ENCODE measurements at places on chromosomes 2 and 18.

GRCh38 chr2:172462373-172462848, 35.0 kb downstream of the ITGA6 start:
- H3K4me3 ChIP-seq = no peak overlapping the region
- no peak for DNase-seq
- peaks cover 15% of the 10 kb centered on the region for H3K36me3 ChIP-seq
- H3K27ac ChIP-seq = no peak overlapping the region

DNA sequence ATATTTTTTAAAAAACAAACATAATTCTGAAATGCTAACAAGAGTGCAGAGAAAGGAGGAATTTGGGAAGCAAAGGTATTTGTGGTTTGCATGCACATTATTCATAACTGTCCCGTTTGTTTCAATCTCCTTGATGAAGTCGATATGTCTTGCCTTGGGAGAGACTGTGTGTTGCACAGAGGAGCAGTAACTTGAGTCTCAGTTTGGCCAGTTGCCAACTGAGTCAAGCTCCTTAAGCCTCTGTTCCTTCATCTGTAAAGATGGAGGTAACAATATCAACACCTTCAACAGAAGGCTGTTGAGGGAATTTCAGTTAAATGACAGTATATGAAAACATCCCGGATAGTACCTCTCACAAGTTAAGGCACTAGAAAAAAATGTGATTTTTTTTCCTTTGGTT, 226.2 kb downstream of the ASXL3 start:
- no peaks in the 10 kb centered on the region for H3K4me1 ChIP-seq
- no peaks in the 10 kb centered on the region for H3K36me3 ChIP-seq
- H3K4me3 ChIP-seq = no peak overlapping the region
- no peak overlapping the region for H3K27ac ChIP-seq

DNA sequence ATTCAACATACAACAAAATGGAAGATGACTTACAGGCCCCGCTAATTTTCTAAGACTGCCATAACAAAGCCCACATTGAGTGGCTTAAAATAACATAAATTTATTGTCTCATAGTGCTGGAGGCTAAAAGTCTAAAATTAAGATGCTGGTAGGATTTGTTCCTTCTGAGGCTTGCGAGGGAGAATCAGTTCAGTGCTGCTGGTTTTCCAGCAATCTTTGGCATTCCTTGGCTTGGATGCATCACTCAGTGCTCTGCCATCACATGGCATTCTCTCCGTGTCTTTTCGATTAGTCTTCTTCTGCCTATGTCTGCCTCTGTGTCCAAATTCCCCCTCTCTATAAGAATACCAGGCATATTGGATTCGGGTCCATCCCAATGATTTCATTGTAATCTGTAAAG, 959.3 kb upstream of the TMEFF2 start:
- no peak overlapping the region for H3K4me3 ChIP-seq
- no peak overlapping the region for H3K27ac ChIP-seq
- no peaks in the 10 kb centered on the region for H3K36me3 ChIP-seq
- peaks cover 21% of the 10 kb centered on the region for H3K4me1 ChIP-seq
- H3K27me3 ChIP-seq = no peaks in the 10 kb centered on the region

- H3K4me1 ChIP-seq = peaks cover 5% of the 10 kb centered on the region
- H3K4me3 ChIP-seq = no peak overlapping the region
- H3K27me3 ChIP-seq = no peaks in the 10 kb centered on the region
- H3K36me3 ChIP-seq = no peaks in the 10 kb centered on the region
- DNase-seq = no peak
- no peak overlapping the region for H3K27ac ChIP-seq
These were observed 235.6 kb downstream of the NUP35 start for GRCh38 chr2:183359867-183360266.

- H3K27ac ChIP-seq = no peak overlapping the region
- H3K36me3 ChIP-seq = peaks cover 12% of the 10 kb centered on the region
- no peak overlapping the region for H3K4me3 ChIP-seq
- no peak for DNase-seq
- H3K27me3 ChIP-seq = no peaks in the 10 kb centered on the region
These were observed 276.8 kb upstream of the EPAS1 start for GRCh38 chr2:46020416-46020815.

GRCh38 chr2:8246137-8246536, 435.7 kb upstream of the ID2 start:
- H3K27me3 ChIP-seq = peaks cover 3% of the 10 kb centered on the region
- H3K36me3 ChIP-seq = peaks cover 42% of the 10 kb centered on the region
- peaks cover 3% of the 10 kb centered on the region for H3K4me1 ChIP-seq
- H3K27ac ChIP-seq = no peak overlapping the region
- DNase-seq = no peak
- H3K4me3 ChIP-seq = no peak overlapping the region

DNA sequence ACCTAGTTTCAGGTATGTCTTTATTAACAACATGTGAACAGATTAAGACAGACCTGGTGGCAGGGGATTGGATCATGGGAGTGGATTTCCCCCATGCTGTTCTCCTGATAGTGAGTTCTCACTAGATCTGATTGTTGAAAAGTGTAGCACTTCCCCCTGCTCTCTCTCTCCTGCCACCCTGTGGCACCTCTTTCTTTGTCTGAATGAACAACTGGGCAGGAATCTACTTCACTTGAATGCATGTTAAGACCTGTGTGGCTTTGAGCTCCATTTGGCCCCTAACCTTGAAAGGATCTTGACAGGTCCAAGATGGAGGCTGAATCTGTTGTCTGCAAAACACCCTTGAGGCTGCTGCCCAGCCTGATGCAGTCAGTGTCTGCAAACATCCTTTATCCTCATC, 194.4 kb downstream of the RNF144A start:
- peaks cover 5% of the 10 kb centered on the region for H3K36me3 ChIP-seq
- DNase-seq = no peak
- H3K27me3 ChIP-seq = no peaks in the 10 kb centered on the region
- H3K27ac ChIP-seq = 0 out of 2 replicates have a peak overlapping the region, but pooled peaks have one; percentile 16

GRCh38 chr2:96241900-96242611, 23.7 kb downstream of the TMEM127 start:
- H3K27ac ChIP-seq = no peak overlapping the region
- no peak overlapping the region for H3K4me3 ChIP-seq
- H3K27me3 ChIP-seq = no peaks in the 10 kb centered on the region
- H3K4me1 ChIP-seq = peaks cover 8% of the 10 kb centered on the region
- no peaks in the 10 kb centered on the region for H3K36me3 ChIP-seq
- no peak for DNase-seq

DNA sequence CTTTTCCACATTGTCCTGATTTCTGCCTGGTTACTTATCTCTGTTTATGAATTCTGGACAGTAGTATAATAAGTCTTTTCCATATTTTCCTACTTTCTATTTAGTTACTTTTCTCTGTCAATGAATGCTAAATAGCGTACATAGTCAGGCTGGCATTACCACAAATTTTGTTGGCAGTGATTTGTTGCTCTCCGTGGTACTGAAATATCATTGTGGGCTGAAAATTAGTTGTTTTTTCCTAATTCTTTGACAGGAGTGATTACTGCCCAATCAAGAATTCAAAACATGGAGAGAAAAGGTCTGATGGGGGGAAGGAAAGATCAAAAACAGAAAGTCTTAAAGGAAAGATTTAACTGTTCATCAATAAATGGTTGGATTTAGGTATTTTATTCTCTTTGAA, 7.7 kb upstream of the GALNT13 start:
- no peaks in the 10 kb centered on the region for H3K36me3 ChIP-seq
- H3K27ac ChIP-seq = no peak overlapping the region
- DNase-seq = no peak

GRCh38 chr2:150133623-150134022, 353.8 kb downstream of the RND3 start:
- DNase-seq = no peak
- peaks cover 3% of the 10 kb centered on the region for H3K36me3 ChIP-seq
- no peaks in the 10 kb centered on the region for H3K27me3 ChIP-seq
- peaks cover 8% of the 10 kb centered on the region for H3K4me1 ChIP-seq

GRCh38 chr2:231611273-231612108, 18.8 kb downstream of the TEX44 start:
- H3K27ac ChIP-seq = peak overlapping the region; percentile 83
- peak; percentile 63 for DNase-seq
- no peak overlapping the region for H3K4me3 ChIP-seq
- peaks cover 49% of the 10 kb centered on the region for H3K4me1 ChIP-seq
- H3K27me3 ChIP-seq = peaks cover 2% of the 10 kb centered on the region
- H3K36me3 ChIP-seq = no peaks in the 10 kb centered on the region

- H3K27ac ChIP-seq = no peak overlapping the region
- H3K4me3 ChIP-seq = no peak overlapping the region
- DNase-seq = no peak
- peaks cover 8% of the 10 kb centered on the region for H3K36me3 ChIP-seq
- H3K4me1 ChIP-seq = peaks cover 39% of the 10 kb centered on the region
- H3K27me3 ChIP-seq = no peaks in the 10 kb centered on the region
These were observed 67.9 kb downstream of the DGKD start for GRCh38 chr2:233422050-233422639.

DNA sequence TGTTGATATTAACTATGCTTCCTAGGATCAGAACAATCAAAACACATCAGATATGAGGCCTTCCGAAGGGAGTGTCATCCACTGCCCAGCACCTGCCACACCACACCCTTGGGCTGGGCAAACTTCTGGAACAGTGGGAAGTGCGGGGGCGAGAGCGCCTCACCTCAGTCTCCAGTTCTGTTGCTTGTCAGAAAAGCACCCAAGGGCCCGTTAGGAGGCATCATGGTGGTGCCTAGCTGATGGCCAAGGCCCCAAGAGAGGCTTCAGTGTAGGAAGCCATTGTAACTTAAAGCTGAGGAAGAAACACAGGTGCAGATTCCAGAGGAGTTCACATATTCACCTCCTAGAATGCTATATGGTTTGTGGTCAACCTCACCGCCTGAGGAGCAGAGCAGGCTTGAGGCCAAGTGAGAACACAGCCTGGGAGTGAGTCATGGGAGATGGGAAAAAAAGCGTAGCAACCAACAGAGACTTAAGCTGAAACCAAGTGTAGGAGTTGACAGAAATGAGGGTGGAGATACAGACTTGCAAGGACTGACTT, 85.1 kb upstream of the ATL2 start:
- no peak for DNase-seq
- H3K4me1 ChIP-seq = peaks cover 4% of the 10 kb centered on the region
- no peak overlapping the region for H3K4me3 ChIP-seq
- no peaks in the 10 kb centered on the region for H3K27me3 ChIP-seq
- H3K27ac ChIP-seq = no peak overlapping the region

DNA sequence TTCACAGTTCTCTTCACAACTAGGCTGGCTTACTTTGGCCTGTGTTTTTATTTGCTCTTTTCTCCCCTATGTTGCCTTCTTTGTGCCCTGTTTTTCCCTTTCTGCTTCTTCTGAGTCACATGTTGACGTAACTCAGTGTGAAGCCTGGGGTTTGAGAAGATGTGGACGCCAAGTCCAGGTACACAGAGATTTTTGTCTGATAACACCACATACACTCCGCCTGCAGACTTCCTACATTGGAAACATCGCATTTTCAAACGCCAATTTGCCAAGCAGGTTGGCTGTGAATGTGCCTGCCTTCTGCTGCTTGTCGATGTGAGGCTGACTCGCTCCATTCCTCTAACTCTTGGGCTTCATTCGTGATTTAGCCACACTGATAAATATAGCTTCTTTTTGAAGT, 62.6 kb upstream of the FN1 start:
- no peak overlapping the region for H3K4me3 ChIP-seq
- no peaks in the 10 kb centered on the region for H3K27me3 ChIP-seq
- H3K27ac ChIP-seq = no peak overlapping the region
- 0 out of 2 replicates have a peak, but pooled peaks cover 2% of the 10 kb centered on the region for H3K4me1 ChIP-seq
- no peak for DNase-seq
- peaks cover 20% of the 10 kb centered on the region for H3K36me3 ChIP-seq

- no peak overlapping the region for H3K27ac ChIP-seq
- no peak for DNase-seq
These were observed 25.5 kb downstream of the NFE2L2 start for GRCh38 chr2:177239053-177239452.

DNA sequence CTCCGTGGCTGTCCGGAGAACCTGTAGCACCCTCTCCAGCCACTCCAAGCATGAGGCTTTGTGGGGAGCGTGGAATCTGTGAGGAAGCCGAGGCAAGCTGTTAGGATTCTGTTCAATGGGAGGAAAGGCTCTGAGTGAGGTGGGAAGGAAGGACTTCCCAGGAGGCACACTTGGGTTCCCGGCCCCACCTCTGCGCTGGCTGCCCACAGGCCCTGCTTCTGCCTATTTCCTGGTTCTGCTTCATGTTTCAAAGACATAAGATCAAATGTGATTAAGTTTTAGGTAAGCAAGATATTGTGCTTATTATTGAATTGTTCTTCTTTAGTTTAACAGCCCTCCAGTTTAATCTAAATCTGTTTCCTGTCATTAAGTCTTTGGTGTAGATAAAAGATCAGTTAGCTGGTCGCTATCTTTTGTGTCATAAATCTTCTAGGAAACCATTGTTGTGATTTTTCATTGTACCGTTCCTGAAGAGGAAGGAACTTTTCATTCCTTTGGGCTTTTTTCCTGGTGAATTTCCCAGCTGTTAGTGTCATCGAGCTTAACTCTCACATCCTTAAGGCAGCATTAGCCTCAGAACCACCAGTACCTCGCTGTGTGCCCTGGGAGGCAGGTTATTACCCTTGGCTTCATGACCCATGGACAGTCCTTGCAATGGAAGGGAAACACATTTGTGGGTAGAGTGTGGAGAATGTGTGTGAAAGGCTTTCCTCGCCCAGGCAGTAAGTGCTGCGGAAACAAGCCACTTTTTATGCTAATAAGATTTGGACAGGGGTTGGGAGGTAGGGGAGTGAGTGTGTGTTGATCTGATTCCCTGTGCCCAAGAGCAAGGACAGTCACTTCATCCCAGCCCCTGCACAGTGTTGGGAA, 61.9 kb upstream of the ALPP start:
- H3K27ac ChIP-seq = 0 out of 2 replicates have a peak overlapping the region, but pooled peaks have one; percentile 29
- no peak overlapping the region for H3K4me3 ChIP-seq
- no peaks in the 10 kb centered on the region for H3K27me3 ChIP-seq
- H3K36me3 ChIP-seq = peaks cover 24% of the 10 kb centered on the region

DNA sequence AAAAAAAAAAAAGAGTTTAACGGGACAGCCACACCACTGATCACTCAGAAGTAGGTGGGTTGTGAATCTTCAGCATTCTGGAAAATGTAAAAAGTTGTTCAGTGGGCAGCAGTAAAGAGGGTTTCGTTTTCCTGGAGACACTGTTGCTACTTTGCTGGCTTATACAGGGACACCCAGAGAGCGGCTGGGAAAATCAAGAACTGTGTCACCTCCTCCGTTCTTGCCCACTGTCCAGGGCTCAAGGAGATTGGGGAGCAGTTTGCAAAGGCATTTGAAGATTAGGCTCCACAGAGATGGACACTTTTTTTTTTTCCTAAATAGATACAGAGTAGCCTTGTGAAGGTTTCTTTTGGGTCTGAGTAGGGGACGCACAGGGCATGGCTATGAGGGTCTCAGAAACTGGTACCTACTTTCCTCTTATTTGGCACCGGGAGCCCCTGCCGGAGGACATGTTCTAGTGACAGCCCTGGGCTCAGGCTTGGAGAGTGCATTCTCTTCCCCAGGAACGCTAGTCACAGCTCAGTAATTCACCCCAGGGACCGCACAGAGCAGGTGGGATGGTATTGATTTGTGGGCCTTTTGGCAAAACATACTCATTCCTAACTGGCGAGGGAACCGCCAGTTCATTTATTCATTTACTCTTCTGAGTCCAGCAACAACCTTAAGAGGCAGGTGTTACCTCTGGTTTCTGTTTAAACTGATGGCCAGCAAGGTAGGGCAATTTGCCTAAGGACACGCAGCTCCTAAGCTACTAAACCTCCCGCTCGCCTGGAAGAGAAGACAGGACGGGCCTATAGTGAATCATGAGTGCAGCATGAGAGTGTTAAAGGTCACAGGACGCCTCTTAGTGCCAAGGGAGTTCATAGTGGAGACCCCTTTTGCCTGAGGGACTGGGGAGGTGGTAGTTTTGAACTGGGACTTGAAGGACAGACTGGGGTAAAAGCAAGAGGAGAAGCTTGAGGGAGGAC, 53.1 kb downstream of the HPCAL1 start:
- H3K27me3 ChIP-seq = no peaks in the 10 kb centered on the region
- no peak overlapping the region for H3K4me3 ChIP-seq
- no peaks in the 10 kb centered on the region for H3K36me3 ChIP-seq
- H3K27ac ChIP-seq = no peak overlapping the region

Data from WTC11 (cell line).